ENCODE measurements at places on chromosomes 7 and 10.

- DNase-seq: no peak
These were observed 160.5 kb upstream of the TNRC18 start for GRCh38 chr7:5584096-5584495.

DNA sequence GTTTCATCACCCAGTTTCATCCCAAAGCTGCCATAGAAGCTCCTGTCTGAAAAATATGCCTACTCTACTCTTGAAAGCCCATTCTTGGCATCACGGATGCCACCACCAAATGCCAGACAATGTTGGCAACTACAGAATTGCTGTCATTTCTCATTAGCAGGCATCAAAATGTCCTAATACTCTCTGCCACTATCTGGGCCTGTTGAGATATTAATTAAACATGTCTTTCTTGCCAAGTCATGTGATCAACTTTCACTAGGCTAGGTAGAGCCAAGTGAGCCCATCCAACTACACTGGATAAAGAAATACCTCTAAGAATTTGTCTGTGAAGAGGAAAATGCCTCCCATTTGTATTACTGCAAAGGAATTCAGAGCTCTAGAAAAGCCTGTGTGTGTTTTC is 1093.3 kb upstream of the C7orf33 start:
- DNase-seq: no peak

- DNase-seq: no peak
These were observed 631 bp downstream of the POR start for GRCh38 chr7:75915416-75916156.

- no peak for DNase-seq
These were observed 6.8 kb upstream of the GATA3 start for GRCh38 chr10:8047452-8048280.

GRCh38 chr7:148918058-148918596 is 34.0 kb upstream of the EZH2 start:
- DNase-seq: no peak

- DNase-seq: no peak
These were observed 24.4 kb downstream of the ZNF775 start for GRCh38 chr7:150403376-150404171.

Measured in stimulated activated CD8-positive, alpha-beta memory T cell treated with anti-CD3 and anti-CD28 coated beads, Interleukin-15, amount 100 ng/mL, for 4 hours (primary cell).